ENCODE measurements at places on chromosomes 11 and 22. TPM values are rescaled to one million over a fixed set of nuclear protein-coding genes. Genes with fewer than 3 reads are reported as not detected.

Gene GLYATL1B
- total RNA-seq, result not detected

DNA sequence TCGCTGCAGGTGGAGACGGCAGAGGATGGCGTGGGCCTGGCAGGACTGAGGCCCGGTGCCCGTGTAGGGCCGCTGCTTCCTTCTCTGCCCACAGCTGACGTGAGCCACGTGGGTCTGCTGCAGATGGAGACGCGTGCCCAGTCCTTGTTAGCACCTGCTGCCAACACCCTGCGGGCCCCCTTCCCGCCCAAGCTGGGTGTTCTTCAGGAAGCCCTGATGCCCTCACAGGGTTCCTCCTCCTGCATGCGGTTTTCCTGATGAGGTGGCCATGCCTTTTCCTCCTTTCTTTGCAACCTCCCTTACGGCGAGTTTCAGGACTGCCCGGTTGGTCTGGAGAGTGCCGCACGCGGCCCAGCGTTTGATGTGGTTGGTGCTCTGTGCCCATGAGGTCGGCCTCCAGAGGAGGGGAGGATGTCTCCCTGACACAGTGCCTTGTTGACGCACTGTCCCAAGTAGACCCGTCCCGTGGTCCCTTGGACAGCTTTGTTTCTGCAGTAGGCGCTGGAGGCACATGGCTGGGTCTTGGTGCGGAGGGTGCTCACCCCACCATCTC is 44.7 kb downstream of the AP2A2 start:
- DNase-seq, result no peak

Gene MAPK1
- total RNA-seq, result 150 TPM

DNA sequence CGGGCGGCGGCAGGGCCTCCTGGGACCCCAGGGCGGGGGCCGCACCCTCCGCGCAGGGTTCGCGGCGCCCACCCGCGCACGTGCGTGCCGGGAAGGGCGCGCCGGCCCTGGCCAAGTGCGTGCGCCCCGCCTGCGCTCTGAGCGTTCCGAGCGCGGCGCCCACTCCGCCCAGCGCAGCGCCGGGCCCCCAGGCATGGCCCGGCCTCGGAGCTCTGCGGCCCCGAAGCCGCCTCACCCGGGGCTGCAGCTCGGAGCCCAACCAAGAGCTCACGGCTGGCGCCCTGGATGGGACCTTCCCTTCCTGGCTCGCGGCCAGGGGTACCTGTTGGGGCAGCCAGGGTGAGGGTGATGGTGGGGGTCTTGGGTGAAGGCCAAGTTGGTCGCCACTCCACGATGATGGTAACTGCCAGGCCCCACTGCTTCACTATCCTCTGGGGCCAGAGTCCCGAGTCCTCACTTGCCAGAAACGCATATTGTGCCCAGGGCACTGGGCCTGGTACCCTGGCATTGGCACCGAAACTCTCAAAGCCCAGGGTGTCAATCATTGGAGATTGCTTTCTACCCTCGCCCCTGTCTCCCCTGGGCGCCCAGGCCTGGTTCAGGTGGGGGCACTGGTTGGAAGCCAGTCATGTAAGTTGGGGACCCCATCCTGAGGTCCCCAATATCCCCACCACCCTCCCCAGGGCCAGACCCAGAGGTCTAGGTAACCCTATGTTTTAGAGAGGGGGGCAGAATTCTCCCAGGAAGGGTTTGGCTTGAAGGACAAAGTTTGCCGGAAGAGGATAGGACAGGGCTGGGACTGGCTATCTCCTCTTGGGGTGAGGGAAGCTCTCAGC is 882 bp downstream of the ANO1 start:
- DNase-seq, result no peak

Gene CASP5
- total RNA-seq, result not detected

- no peak for DNase-seq
Measured at GRCh38 chr11:70012134-70012733, 65.9 kb upstream of the ANO1 start.

- no peak for DNase-seq
Measured at GRCh38 chr11:5696210-5696609, 6.6 kb downstream of the TRIM22 start.

DNA sequence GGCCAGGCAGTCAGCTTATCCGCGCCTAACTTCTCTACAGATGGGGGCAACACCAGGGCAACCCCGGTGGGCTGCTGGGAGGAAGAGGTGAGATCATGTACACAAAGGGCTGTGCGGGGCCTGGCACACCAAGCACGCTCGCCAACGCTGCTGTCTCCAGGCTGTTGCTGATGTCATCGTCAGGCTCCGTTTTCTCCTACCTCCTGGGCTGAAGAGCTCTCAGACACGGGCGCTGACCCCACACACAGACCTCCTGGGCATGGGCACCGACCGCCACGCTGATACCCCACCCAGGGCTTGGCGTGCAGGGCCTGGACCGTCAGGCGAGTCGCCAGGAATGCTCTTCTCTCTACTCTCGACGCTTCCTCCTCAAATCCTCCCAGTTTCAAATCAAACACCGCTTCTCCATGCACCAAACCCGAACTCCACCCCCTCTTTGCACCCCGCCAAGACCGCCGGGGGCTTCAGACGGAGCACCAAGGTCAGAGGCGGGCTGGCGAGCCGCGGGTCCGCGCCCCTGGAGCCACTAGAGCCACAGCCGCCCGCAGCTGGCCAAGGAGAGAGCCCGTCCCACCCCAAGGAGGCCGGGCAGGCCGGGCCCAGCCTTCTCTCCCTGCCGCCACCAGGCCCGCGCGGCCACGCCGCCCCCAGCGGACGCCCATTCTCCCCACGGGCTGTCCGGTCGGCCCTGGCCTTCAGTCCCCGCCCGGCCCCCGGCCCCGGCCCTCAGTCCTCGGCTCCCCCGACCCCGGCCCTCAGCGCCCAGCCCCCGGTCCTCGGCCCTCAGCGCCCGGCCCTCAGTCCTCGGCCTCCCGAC is 772 bp downstream of the SBF1 start:
- DNase-seq, result no peak

GRCh38 chr11:122019908-122020694 is 95.9 kb downstream of the BLID start:
- no peak for DNase-seq

Gene LDHAL6A
- total RNA-seq, result not detected

Gene CST6
- 0.75 TPM for total RNA-seq

DNA sequence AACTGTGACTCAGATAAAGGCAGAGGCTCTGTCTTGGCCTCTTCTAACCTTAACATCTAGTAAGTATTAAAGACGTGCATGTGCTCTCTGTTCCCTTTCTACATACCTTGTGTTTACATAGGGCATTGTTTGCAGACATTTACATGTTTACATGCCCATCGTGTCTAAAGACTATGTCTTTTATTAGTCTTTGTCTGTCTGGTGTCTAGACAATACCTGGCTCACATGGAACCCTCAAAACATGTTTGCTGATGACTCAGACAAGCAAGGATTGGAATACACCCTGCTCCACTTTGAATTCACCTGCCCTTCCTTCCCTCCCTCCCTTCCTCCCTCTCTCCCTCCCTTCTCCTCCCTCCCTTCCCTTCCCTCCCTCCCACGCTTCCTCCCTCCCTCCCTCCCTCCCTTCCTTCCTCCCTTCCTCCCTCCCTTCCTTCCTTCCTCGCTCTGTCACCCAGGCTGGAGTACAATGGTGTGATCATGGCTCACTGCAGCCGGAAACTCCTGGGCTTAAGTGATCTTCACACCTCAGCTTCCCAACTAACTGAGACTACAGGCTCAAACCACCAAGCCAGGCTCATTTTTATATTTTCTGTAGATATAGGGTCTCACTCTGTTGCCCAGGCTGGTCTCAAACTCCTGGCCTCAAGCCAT is 23.7 kb upstream of the SORL1-AS1 start:
- no peak for DNase-seq

- no peak for DNase-seq
Measured at GRCh38 chr22:22878801-22879674, 8.6 kb upstream of the IGLL5 start.

- no peak for DNase-seq
Measured at GRCh38 chr11:62400760-62401159, 18.1 kb upstream of the SCGB1A1 start.

DNA sequence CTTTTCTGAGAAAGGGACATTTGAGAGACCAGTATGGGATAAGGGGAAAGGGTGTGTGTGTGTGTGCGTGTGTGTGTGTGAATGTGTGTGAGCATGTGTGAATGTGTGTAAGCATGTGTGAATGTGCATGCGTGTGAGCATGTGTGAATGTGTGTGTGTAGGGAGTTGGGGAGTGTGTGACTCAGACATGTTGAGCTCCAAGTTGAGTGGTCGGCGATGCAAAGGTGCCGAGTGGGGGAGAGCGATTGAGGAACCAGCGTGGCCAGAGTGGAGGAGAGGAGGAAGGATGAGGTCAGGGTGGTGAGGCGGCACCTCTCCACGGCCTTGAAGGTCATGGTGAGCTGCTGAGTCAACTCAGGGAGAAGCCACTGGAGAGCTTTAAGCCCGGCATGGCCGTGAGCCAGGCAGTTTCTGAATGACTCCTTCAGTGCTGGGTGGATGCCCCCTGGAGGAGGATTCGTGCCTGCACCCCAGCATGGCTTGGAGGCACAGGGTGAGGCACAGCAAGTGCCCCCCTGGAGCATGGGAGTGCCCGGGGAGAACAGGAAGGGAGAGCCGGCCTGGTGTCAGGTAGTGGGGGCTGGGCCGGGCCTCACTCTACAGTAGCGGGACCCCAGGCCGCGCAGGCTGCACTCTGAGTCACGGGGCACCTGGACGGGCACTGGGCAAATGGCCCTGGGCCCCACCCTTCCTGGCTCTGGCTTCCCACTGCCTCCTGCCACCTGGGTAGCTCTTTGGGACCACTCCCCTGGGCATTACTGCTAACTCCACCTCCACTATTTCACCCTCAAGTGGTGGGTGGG is 8.2 kb upstream of the CCDC88B start:
- peak; percentile 65 for DNase-seq

DNA sequence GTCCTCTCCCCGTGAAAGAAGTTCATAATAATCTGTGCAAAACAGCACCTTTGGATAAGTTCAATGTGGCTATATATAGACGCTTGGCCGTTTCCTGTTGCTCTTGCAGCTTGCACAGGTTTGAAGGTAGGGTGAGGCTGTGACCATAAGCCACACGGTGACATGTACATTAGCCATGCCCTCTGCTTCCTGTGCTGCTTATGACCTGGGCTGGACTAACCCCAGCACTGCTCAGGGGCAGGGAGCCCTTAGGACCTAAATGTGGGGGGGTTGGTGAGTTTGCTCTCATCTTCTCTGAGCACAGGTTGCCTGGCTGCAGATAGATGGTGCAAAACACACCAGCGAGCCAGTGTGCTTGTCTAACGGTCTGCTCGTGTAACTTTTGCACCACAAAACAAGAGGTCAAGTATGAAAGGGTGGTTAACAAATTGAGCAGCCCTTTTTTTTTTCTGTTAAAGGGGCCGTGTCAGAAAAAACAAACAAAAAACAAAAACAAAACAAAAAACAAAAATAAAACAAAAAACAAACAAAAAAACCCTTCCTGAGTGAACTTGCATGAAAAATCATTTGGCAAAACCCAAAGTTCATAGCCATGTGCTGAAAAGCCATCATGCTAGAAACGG is 37.3 kb downstream of the FLI1 start:
- no peak for DNase-seq

DNA sequence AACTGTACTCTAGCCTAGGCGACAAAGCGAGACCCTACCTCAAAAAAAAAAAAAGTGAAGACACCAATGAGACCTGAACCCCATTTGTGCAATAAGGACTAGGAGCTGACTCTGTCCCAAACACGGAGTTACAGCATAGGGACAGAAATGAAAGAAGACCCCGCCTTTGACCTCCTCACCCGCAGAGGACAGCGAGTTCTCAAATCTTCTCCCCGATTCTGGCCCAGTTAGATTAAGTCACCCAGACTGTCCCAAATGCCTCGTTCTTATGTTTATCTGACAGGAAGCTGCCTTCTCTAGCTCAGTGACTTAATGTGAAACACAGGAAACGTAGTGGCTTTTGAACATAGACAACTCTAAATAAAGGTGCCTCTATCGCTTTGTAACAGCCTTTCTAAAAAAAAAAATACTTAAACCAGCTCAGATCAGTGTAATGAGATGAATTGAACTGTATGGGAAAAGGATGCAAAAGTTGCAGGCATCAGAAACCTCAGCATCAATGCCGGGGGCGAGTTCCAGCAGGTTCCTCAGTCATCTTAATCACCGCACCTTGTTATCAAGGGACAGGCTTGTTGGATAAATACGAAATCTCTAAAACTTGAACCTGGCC is 10.6 kb downstream of the MYH9 start:
- DNase-seq, result peak; percentile 48

GRCh38 chr11:108985236-108985944 is 320.5 kb downstream of the DDX10 start:
- DNase-seq, result no peak

Gene YIF1A
- total RNA-seq, result 85.2 TPM

DNA sequence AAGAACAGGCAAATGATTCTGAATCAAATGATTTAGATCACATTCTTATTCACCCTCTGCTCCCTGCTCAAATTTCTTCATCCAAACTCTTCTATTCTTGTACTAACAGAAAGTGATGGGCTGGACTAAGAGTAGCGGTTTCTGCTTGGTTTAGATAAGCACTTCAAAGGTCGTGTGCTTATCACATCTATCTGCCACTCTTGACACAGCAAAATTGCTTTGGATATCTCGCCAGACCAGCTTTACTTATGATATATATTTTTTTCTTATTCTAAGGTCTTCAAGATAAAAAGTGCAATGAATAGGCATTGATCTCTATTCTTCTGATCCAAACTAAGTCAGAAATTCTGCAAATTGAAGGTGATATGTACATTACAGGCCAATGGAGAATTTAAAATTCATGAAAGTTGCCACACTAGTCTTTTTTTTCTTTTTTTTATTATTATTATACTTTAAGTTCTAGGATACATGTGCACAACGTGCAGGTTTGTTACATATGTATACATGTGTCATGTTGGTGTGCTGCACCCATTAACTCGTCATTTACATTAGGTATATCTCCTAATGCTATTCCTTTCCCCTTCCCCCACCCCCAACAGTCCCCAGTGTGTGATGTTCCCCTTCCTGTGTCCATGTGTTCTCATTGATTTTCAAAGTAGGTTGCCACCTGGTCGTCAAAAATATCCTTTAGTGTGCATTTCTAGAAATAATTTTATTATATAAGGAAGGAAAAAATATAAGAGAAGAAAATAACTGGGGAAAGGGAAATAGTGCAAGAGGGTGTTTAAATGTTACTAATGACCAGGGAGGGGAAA is 1941.0 kb upstream of the RAG2 start:
- no peak for DNase-seq

DNA sequence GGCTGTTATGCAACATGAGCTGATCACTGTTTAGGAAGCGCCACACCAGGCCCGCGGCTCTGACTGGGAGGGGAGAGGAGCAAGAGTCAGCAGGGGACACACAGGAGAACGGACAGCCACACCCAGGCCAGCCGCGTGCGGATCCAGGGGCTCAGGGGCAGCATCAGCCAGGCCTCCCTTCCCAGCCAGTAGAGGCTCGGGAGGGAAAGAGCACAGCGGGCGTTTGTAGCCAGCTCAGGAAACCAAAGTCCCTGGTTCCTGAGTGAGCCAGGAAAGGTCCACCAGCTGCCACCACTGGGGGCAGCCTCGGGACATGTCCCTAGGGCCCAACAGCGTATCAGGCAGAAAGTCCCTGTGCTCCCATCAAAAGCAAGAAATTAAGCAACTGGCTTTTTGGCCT is 71.8 kb upstream of the PITPNB start:
- no peak for DNase-seq

Gene TNNT3
- total RNA-seq, result 2.9 TPM

- no peak for DNase-seq
Measured at GRCh38 chr11:134097166-134097565, 28.3 kb downstream of the JAM3 start.
